ENCODE measurements at places on chromosomes 4 and X. TPM values are rescaled to one million over a fixed set of nuclear protein-coding genes. Genes with fewer than 3 reads are reported as not detected.

DNA sequence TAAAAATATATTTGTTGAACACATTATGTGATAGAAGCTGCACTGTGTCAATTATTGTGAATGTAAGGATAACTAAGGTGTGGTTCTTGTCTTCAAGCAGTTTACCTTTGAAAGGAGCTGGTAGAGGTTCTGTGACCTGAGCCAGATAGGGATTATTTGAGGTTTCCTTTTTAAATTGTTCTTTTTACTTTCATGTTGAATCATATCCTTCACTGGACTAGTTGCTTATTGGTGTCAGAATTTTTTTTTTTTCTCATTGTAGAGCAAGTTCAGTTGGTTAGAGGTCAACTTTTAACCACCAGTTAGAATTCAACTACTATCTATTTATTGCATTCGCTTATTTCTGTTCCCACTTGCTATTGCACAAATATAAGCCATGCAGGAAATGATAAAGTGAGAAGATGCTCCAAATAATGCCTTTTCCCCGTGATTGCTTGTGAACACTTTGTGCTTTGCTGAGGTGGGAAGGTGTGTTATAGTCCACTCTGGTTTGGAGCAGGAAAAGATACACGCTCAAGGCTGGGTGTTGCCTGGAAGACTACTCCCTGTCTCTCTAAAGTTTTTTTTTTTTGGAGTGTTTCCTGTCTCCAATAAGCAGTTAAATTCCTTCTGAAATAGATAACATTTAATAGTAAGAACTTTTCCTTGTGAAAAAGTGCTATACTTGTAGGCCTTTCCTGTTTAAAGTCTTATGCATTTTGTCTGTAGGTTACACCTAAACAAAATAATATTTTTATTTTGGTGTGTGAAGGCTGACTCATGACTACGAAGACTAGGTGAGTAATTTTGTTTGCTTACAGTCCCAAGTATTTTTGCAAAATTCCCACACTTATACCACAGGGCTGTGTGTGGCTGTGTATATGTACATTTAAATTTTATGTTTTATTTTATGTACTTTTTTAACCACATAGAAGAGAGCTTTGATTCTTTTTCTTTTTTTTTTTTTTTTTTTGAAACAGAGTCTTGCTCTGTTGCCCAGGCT lies 83.8 kb upstream of the LCORL start:
- DNase-seq = no peak
- H3K27me3 ChIP-seq = peaks cover 2% of the 10 kb centered on the region
- H3K4me3 ChIP-seq = no peak overlapping the region
- no peaks in the 10 kb centered on the region for H3K36me3 ChIP-seq

GRCh38 chr4:176875446-176875930 lies 82.8 kb upstream of the VEGFC start:
- DNase-seq = no peak
- H3K27me3 ChIP-seq = no peaks in the 10 kb centered on the region
- H3K4me1 ChIP-seq = no peaks in the 10 kb centered on the region
- no peak overlapping the region for H3K27ac ChIP-seq

The FRMD7 gene
- not detected for total RNA-seq

- no peak for DNase-seq
- peaks cover 4% of the 10 kb centered on the region for H3K27me3 ChIP-seq
- H3K4me1 ChIP-seq = peaks cover 2% of the 10 kb centered on the region
- H3K4me3 ChIP-seq = no peak overlapping the region
- H3K36me3 ChIP-seq = no peaks in the 10 kb centered on the region
Observed at GRCh38 chr4:146105464-146105863, 70.1 kb upstream of the LSM6 start.

- H3K4me3 ChIP-seq = no peak overlapping the region
- H3K4me1 ChIP-seq = no peaks in the 10 kb centered on the region
- no peaks in the 10 kb centered on the region for H3K27me3 ChIP-seq
- no peak overlapping the region for H3K27ac ChIP-seq
Observed at GRCh38 chr4:25800245-25800644, 62.5 kb downstream of the SEL1L3 start.

DNA sequence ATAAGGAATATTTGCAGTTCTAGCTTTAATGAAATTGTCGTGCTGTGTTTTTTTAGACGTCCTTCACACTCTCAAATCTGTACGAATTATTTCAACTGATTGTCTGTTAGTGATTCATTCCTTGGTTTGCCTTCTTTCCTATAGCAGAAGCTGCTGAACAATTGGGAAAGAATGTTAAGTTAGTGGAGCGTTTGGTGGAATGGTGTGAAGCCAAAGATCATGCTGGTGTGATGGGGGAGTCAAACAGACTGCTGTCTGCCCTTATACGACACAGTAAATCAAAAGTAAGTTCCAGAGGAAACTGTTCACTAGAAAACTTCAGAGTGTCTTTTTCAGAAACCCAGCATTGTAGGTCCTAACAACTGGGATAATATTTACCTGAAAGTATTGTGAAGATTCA lies 159.9 kb downstream of the RAP1GDS1 start:
- no peaks in the 10 kb centered on the region for H3K27me3 ChIP-seq
- H3K27ac ChIP-seq = no peak overlapping the region
- no peak overlapping the region for H3K4me3 ChIP-seq
- peaks cover 63% of the 10 kb centered on the region for H3K36me3 ChIP-seq

GRCh38 chr4:76896614-76897535 lies 1.1 kb downstream of the SOWAHB start:
- H3K4me3 ChIP-seq = no peak overlapping the region
- no peaks in the 10 kb centered on the region for H3K36me3 ChIP-seq
- H3K4me1 ChIP-seq = peaks cover 10% of the 10 kb centered on the region

DNA sequence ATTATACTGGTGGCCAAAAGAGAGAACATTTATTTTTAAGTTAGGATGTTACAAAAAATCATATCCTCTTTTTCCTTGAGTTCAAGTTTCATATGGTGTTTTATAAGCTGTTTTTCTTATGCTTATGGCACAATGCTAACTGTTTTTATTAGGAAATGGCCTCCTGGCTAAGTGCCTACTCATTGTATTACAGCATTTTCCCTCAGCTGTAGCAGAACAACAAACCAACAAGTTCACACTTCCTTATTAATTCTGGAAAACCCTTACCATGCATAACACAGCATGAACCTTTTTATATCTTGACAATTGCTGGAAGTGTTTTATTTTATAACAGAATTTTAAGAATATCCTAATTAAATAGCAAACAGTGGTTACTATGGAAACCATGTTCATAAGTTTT lies 165.8 kb downstream of the GASK1B start:
- H3K4me1 ChIP-seq = no peaks in the 10 kb centered on the region
- DNase-seq = no peak
- H3K36me3 ChIP-seq = no peaks in the 10 kb centered on the region
- peaks cover 1% of the 10 kb centered on the region for H3K27me3 ChIP-seq
- H3K27ac ChIP-seq = no peak overlapping the region

DNA sequence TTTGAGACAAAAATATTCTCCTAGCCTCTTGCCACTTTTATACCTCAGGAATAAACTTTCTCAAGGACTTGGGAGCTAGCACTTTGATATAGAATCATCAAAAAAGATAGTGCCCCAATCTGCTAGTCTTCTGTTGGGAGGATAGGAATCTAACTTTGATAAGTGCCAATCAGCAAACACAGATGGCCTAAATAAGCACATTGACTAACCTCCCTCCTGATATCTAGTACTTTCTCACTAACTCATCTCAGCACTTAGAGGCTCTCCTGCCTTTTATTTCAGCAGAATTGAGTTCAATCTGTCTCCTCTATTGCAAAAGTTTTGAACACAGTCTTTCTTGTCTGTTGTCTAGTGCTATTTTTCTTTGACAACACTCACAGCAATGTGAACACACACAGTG lies 798.4 kb upstream of the FTHL17 start:
- H3K27me3 ChIP-seq = no peaks in the 10 kb centered on the region
- DNase-seq = no peak
- H3K36me3 ChIP-seq = no peaks in the 10 kb centered on the region
- no peak overlapping the region for H3K27ac ChIP-seq

DNA sequence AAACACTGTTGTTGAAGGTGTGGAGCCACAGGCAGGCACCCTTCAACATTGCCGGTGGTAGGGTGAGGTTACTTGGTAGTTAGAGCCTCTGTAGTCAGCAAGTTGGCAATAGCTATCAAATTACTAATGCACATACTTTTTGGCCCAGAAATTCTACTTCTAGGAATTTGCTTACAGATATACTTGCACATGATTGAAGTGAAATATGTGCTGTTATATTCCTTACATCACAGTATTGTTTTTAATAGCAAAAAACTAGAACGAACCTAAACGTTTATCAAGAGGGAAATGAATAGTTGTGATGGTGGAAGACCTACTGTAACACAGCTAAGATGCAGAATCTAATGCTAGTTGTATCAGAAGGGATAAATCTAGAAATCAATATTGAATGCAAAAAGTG lies 7.7 kb upstream of the PJA1 start:
- no peaks in the 10 kb centered on the region for H3K4me1 ChIP-seq
- peaks cover 12% of the 10 kb centered on the region for H3K27me3 ChIP-seq
- H3K36me3 ChIP-seq = no peaks in the 10 kb centered on the region

The RNF212 gene
- 1.8 TPM for total RNA-seq

DNA sequence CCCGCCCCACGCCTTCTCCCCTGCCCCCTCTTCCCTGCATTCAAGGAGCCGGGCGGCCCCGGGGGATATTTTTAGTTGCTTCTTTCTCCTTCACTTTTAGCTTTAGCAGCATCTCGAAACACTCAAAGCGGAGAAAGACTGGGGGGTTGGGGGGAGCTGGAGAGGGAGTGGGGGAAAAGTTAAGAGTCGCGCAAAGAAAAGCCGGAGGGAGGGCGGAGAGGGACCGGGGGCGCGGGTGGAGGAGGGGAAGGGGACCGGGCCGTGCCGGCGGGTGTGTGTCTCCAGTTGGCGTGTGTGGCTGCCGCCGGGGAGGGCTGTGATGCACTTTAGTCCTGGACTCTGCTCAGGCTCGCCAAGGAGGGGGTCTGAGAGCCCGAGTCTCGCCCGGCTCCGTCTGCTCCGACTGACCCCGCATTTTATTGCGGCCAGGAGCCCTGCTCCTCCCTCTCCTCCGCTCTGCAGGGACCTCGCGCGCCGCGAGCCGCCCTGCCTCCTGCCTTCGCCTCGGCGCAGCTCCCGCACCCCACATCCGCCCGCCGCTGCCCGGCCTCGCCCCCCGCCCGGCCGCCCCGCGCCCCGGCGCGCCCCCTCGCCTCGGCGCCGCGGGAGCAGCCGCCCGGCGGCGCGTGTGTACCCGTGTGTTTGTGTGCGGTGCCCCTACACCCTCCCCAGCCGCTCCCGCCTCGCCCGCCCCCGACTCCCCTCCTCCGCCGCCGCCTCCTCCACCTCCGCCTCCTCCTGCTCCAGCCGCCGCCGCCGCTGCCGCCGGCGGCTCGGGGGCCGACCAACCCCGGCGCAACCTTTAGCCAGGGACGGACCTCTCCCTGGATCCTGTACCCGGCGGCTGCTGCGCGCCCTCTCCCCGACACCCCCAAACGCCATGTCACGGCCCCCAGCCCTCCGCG lies 1.4 kb downstream of the ZNF827 start:
- H3K36me3 ChIP-seq = peaks cover 14% of the 10 kb centered on the region
- H3K4me1 ChIP-seq = peaks cover 37% of the 10 kb centered on the region
- peak overlapping the region; percentile 97 for H3K27ac ChIP-seq
- H3K4me3 ChIP-seq = peak overlapping the region; percentile 95

The GYG2 gene
- total RNA-seq = not detected

DNA sequence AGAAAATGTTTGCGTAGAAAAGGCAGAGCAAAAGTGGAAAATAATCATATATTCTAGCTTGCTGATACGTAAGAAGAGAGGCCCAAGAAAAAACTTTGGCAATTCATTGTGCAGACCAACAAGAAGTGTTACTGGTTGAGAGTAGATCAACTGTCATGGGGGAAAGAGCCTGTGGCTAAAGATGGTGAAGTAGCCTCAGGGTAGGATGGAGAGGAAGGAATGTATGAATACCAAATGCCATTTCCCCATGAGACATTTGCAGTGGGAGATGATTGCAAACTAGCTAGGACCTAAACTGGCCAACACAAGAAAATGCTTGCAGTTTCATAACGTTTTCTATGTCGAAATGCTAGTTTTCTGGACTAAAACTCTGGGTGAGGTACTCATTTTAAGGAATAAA lies 47.7 kb upstream of the ADGRL3 start:
- no peaks in the 10 kb centered on the region for H3K36me3 ChIP-seq
- H3K27me3 ChIP-seq = no peaks in the 10 kb centered on the region
- H3K4me3 ChIP-seq = no peak overlapping the region
- no peak overlapping the region for H3K27ac ChIP-seq
- no peaks in the 10 kb centered on the region for H3K4me1 ChIP-seq

GRCh38 chr4:7823416-7823824 lies 116.2 kb downstream of the AFAP1 start:
- no peak overlapping the region for H3K4me3 ChIP-seq
- no peak for DNase-seq
- peaks cover 14% of the 10 kb centered on the region for H3K4me1 ChIP-seq
- H3K36me3 ChIP-seq = peaks cover 13% of the 10 kb centered on the region

DNA sequence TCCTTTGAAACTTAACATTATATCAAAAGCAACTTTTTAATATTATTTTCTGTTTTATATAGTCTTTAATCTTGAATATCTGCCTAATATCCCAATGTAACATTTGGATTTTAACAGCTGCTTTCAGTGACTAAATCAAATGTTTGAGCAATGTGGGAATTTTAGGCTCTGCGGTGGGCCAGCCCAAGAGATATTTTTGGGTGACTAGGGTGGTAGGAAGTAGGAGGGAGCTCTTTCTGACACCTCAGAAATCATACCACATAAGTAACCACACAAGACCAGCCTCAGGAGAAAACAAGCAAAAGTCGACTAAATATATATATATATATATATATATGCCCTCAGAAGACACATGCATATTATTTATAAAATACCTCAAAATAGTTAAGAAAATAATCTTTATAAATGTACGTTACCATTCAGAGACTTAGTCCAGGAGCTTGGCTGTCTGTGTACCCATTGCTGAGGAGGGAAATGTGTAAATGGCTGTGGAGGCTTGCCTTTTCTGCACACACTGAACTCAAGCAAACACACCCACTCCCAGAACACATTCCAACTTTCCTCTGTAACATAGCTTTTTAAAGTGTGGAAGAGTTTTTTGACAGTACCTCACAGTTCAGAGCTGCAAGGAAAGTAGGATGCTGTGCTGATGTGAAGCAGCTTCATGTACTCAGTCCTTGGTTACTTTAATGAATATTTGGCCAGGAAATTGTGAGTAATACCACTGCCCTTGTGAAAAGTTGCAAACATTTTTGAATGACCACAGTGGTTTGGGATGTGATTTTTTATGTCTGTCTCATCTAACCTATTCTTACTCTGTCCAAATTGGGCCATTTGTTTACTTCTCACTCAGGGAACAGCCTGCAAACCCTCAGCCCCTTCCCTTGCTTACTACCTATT lies at the start of gene RTL3:
Gene RTL3 (minus strand): TSS at position 484 of the 900 bp plus-strand sequence. CDS start 908 bp downstream, outside the sequence.
- H3K27me3 ChIP-seq = no peaks in the 10 kb centered on the region
- peaks cover 12% of the 10 kb centered on the region for H3K4me1 ChIP-seq
- H3K36me3 ChIP-seq = peaks cover 6% of the 10 kb centered on the region
- DNase-seq = no peak

The HTN3 gene
- not detected for total RNA-seq

- H3K27me3 ChIP-seq = peaks cover 2% of the 10 kb centered on the region
- H3K36me3 ChIP-seq = no peaks in the 10 kb centered on the region
- no peaks in the 10 kb centered on the region for H3K4me1 ChIP-seq
- DNase-seq = no peak
- no peak overlapping the region for H3K4me3 ChIP-seq
Observed at GRCh38 chrX:103999234-103999633, 14.3 kb downstream of the H2BW1 start.
